ENCODE measurements at places on chromosomes 12 and 14. TPM values are rescaled to one million over a fixed set of nuclear protein-coding genes. Genes with fewer than 3 reads are reported as not detected.

Gene PEBP1
- total RNA-seq, result 156 TPM

Gene KRT6C
- not detected for total RNA-seq

Gene MGP
- 42.1 TPM for total RNA-seq

Gene GLIPR1
- total RNA-seq, result 36.9 TPM

Gene AMDHD1
- not detected for total RNA-seq

Gene GLIPR1L1
- not detected for total RNA-seq

Gene WSCD2
- total RNA-seq, result not detected

Gene WDHD1
- total RNA-seq, result 19.0 TPM

Gene FAM181A
- not detected for total RNA-seq

Gene GDF3
- not detected for total RNA-seq

Gene AQP2
- total RNA-seq, result not detected

Gene OR4E2
- not detected for total RNA-seq

Gene CFAP251
- total RNA-seq, result 0.97 TPM

Gene PDE3A
- total RNA-seq, result 56.8 TPM

Gene PSEN1
- total RNA-seq, result 57.3 TPM

Gene PLEKHG7
- total RNA-seq, result not detected

Gene SLC17A8
- not detected for total RNA-seq

Gene IL26
- not detected for total RNA-seq

Gene PMEL
- 1.8 TPM for total RNA-seq

Gene TAS2R50
- 2.1 TPM for total RNA-seq

Gene EPYC
- total RNA-seq, result not detected

Gene TNFAIP2
- total RNA-seq, result 35.7 TPM

Gene MAX
- 31.5 TPM for total RNA-seq

Gene POTEM
- total RNA-seq, result not detected

Gene CACNA1C
- not detected for total RNA-seq

Gene IFNG-AS1
- total RNA-seq, result not detected

Gene ISCU
- 117 TPM for total RNA-seq

Gene KLHDC1
- total RNA-seq, result 1.1 TPM

Gene SLC6A15
- total RNA-seq, result 0.65 TPM

Gene CRACR2A
- 6.2 TPM for total RNA-seq

Gene OTX2
- not detected for total RNA-seq

Gene AGAP2
- 0.15 TPM for total RNA-seq

Gene KRT83
- total RNA-seq, result not detected

Gene P2RX2
- total RNA-seq, result not detected

Gene BICDL1
- total RNA-seq, result not detected

Gene NT5DC3
- 3.2 TPM for total RNA-seq

Gene DEPDC4
- 0.32 TPM for total RNA-seq

Gene KLRC3
- total RNA-seq, result not detected

Gene SIX6
- not detected for total RNA-seq

Gene FGF23
- total RNA-seq, result not detected

Gene CCDC92
- 3.8 TPM for total RNA-seq

Gene TCTN2
- 4.6 TPM for total RNA-seq

Gene RIMBP2
- not detected for total RNA-seq

Gene POTEG
- not detected for total RNA-seq

Gene ACTR6
- total RNA-seq, result 24.2 TPM

Gene FOXG1
- total RNA-seq, result not detected

Gene ADCY6
- total RNA-seq, result 27.8 TPM

Gene CISTR
- total RNA-seq, result not detected

Gene CCDC196
- total RNA-seq, result not detected

Gene MYBPC1
- total RNA-seq, result not detected

All from epithelial cell of umbilical artery (primary cell).